Left cardiac atrium (tissue), 4 donors: ENCODE measurements at places on chromosomes 5 and 9.

DNA sequence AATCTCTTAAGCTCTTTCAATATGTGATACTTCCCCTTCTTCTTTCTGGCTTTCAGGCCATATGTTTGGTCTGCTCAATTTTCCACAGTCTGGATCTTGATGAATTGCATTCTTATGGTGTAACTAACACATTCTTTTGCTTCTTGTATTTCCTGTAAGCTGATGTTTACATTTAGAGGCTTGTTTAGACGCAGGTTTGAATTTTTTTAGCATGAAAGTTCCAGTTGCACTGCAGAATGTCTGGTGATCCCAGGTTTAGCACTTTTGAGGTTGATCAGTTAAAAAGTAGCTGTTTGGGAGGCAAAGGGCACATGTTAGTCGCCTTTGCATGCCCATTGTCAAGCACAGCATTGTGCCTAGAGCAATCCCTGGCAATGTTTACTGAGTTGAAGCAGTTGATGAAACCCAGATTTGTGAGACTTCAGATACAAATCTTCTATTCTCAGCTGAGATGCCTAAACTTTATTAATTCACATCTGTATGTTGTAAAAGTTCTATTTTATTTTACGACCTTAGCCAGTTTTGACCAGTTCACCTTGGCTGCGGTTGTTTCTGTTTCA, 59.6 kb upstream of the SPATA31C2 start:
- DNase-seq: no peak

GRCh38 chr5:54229041-54229780, 81.2 kb downstream of the ARL15 start:
- DNase-seq: peak; percentile 65

DNA sequence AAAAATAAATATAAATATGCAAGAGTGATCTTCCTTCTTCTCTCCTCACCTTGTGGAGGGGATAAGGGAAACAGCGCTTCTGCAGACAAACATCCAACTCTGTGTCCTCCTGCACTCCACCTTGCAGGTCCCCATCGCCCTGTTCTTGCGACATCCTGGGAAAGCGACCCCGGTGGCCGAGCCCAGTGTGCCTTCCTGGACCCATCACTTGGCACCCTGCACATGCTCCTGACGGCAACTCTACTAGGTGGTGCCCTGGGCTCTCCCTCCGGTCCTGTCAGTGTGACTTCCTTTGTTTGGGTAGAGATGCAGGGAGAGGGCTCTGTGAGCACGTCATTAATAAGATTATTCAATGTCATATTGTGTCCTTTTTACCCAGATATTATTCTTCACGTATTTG, 266.0 kb upstream of the ADAMTS16 start:
- DNase-seq: no peak

DNA sequence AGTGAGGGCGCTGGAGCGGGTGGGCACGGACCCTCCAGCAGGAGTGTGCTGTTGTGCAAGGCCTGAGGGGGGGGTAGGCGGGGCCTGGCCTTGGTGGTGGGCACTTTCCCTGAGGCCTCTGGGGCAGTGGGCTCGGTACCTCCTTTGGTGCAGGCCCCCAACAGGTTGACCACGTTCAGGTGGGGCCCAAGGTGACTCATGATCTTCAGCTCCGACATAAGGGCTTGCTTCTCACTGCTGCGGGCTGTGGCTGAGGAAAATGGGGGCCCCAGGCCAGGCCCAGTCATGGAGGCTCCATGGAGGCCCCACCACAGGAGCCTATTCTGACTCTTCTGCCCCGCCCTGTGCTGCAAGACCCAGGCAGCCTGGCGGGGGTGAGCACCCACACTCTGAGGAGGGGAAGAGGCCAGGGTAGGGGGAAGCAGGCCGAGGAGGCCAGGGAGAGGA, 31.5 kb downstream of the PDGFRB start:
- no peak for DNase-seq

- DNase-seq: no peak
Measured at GRCh38 chr9:93303806-93304573, 120.1 kb downstream of the WNK2 start.

DNA sequence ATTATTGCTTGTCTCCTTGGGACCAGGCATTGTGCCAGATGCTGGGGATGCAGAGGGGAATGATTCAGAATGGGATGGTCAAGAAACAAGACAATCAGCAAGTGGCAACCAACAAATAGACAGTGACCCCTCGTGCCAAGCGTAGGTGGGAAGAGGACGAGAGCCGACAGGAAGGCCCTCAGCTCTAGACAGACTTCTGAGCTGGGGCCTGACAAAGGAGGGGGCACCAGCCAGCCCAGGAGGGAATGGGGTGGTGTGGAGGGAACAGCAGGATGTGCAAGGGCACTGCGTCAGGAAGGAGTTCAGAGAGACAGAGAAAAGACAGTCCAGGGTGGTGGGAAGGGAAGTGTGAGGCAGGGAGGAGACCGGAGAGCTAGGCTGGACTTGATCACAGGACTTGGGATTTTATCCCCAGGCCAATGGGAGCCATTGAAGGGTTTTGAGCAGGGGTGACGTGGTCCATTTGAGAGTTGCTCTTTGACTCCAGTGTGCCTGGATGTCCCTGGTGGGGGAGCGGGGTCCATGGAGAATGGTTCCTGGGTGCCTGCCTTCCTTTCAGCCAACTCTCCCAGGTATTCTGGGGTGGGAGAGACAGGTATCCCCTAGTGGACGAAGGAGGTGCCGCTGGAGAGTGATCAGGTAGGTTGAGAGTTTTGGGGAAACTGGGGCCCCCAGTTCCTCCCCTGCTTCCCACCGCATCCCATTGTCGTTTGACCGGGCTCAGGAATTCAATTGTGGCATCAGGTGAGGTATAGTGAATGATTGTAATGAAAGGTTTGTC, 79.3 kb upstream of the ZNF618 start:
- no peak for DNase-seq

GRCh38 chr9:107177857-107178256, 105.2 kb upstream of the RAD23B start:
- DNase-seq: no peak
